ENCODE measurements at places on chromosomes 7 and 10.

GRCh38 chr10:126397640-126398382 is 9.5 kb upstream of the ADAM12 start:
- DNase-seq = peak; percentile 81

GRCh38 chr7:124630395-124630794 is 135.2 kb downstream of the GPR37 start:
- no peak for DNase-seq

- peak; percentile 11 for DNase-seq
Observed at GRCh38 chr10:123614888-123615287, 51.3 kb upstream of the GPR26 start.

DNA sequence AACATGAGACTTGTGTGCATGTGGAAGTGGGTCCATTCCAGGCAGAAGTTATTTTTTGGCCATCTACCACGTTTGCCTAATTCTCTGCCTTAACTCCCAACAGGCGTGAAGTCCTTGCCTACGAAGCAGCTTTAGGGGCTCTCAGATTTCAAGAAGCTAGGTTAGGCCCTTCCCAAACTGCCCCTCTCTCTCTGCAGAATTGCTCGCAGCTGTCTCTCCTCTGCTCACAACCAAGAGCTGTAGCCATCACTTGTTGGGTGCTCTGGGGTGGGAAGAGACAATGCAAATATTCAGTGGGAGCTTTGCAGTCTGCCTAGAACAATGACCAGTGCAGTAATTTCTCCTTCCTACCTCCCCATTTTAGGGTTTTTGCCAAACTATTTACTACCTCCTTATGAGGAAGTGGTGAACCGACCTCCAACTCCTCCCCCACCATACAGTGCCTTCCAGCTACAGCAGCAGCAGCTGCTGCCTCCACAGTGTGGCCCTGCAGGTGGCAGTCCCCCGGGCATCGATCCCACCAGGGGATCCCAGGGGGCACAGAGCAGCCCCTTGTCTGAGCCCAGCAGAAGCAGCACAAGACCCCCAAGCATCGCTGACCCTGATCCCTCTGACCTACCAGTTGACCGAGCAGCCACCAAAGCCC is 24.9 kb downstream of the CYP17A1 start:
- no peak for DNase-seq

- no peak for DNase-seq
Observed at GRCh38 chr7:95435422-95435780, 573 bp upstream of the PON2 start.

Data from AG09319 (cell line).